ENCODE measurements at places on chromosomes 4 and X.

GRCh38 chrX:9816084-9816700, 30.0 kb downstream of the SHROOM2 start:
- no peak for DNase-seq

- no peak for DNase-seq
These were observed 129.3 kb upstream of the FAM9B start for GRCh38 chrX:9163214-9163709.

DNA sequence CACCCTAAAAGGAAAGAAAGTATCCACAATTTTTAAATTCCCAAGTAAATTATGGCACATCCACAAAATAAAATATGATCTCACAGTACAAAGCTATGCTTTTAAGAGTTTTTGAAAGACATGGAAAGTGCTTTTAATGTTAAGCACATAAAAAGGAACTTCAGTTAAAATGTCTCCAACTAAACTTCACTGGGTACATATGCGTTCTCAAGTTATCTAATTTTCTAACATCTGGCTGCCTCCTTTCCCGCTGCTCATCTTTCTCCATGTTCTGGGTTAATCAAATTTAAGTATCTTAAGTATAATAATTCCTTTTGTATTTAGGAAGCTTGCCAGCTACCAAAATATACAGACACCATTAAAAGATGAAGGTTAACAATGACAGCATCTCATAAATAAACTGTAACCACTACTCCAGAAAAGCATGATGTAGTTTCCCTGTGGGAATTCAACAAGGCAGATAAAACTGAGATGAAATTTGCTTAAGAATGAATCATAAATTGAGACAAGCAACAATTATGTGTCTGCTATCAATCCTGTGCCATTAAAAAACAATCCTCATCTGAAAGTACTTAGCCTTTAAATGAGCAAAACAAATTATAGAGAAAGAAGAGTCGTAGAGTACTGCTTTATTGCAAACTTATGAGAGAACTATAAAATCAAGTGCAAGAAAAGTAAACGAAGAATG, 25.1 kb downstream of the PRSS12 start:
- no peak for DNase-seq

DNA sequence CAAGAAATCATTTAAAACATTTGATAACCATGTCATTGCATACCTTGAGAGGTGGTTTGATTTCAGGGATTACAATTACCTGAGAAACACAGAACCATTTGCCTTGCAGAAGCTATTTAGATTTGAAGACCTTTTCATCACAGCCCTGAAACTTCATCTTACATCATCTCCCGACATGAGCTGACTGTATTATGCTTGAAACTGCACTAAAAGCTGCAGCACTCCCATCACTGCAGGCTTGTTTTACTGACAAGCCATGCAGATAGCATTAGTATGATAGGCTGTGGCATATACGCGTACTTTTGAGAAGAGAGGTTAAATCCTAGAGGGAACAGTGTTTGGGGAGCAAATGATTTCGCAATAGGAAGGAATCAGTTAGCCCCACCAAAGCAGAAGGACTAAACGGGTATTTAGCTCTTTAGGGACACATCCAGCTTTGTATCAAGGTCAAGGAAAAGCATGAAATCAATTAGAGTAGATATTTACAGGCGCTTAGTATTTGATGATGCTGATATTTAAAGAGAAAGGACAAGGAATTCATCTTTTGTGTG, 133.2 kb upstream of the DIAPH2 start:
- DNase-seq: no peak

Data from CD4-positive, alpha-beta T cell treated with Interferon gamma for 1 hour (primary cell).